ENCODE measurements at places on chromosomes 1 and 21.

- DNase-seq: peak; percentile 7
These were observed 49.0 kb downstream of the LRRC53 start for GRCh38 chr1:74463333-74463988.

DNA sequence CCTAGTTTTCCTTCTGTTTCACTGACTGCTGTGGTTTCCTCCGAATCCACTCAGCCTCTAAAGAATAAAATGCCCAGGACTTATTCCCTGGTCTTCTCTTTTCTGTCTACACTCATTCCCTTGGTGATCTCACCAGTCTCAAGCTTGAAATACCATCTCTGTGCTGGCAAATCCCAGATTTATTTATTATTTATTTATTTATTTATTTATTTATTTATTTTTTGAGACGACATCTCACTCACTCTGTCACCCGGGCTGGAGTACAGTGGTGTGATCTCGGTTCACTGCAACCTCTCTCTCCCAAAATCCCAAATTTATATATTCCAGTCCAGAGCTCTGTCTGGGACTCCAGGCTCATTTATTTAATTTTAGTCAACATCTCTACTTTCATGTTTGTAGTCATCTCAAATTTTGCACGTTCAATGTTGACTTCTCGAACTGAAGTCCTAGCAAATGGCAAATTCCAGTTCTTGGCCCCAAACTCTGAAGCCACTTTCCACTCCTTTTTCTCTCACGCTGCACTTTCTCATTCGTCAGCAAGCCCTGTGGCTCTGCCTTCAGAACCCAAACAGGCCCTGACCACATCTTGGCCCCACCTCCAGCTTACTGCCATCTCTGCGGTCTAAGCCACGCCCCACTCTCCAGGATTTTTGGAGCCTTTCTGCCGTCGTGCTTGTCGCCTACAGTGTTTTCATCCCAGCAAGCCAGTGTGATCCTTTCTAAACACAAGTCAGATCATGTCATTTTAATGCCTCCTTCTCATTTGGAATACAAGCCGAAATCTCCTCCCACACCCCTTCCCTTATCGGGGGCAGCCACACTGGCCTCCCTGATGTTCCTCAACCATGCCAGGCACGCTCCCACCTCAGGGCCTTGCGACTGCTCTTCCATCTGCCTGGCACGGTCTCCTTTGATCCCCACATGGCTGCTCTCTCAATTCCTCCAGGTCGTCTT is 14.2 kb upstream of the TENT5B start:
- no peak for DNase-seq

DNA sequence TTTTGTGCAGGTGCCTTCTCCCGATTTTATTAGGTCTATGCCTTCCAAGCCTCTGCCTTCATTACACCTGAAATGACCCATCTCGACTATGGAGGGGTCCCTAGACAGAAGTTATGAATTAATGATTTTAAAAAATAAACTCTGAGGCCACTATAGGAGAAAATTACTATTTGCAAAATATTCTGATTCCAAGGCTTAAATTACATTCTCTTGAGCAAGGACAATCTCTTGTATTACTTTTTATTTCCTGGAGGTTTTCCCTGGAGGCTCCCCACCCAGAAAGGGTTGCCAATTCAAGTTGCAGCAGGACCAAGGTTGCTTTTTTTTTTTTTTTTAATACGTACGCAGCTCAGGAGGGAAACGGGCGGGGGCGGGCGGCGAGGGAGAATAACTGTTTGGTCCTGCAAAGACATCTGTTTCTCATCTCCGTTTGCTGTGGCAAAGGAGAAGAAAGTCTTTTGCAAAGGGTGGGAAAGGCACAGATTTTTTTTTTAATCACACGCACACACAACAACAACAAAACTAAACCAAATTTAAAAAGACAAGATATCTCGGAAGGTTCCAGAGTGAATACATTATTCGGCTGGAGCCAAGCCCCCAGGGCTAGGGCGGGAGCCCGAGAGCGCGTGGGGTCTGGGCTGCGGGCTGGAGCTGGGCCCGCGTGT is 618 bp upstream of the SERTAD4 start:
- DNase-seq: peak; percentile 68

DNA sequence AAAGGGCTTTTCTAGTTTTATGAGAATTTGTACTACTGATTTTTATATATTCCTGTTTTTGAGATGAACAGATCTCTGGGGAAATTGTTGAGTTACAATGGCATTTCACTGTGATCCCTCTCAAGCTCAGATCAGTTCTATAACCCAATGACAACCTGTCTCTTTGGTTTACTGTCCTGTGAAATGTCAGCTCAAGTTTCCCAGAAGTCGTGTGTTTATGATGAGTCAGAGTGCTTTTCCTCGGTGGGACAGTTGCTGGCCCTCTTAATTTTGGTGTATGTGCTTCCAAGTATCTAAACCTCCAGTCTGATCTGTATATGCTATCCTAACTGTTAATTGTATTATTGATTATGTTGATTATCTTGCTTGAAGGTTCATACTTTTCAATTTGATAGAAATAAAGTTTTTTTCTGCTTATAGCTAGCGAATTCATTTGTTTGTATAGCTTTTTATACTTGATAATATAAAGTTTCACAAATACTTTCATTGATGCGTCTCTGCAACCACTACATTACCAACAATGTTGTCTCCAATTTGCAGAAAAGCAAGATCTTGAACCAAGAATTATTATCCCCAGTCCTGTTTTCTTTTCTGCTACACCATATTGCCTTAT is 77.5 kb upstream of the DNAJC6 start:
- DNase-seq: no peak

DNA sequence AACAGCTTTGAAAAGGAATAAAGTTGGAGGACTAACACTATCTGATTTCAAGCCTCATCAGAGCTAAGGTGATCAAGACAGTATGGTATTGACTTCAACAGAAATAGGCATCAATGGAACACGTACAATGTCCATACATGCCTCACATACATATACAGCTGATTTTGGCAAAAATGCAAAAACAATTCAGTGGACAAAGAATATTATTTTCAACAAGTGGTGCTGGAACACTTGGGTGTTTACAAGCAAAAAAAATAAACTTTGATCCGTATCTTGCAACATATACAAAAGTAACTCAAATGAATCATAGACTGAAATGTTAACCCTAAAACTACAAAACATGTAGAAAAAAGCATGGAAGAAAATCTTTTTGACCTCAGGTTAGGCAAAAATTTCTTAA is 141.9 kb upstream of the ZC3H11B start:
- no peak for DNase-seq

DNA sequence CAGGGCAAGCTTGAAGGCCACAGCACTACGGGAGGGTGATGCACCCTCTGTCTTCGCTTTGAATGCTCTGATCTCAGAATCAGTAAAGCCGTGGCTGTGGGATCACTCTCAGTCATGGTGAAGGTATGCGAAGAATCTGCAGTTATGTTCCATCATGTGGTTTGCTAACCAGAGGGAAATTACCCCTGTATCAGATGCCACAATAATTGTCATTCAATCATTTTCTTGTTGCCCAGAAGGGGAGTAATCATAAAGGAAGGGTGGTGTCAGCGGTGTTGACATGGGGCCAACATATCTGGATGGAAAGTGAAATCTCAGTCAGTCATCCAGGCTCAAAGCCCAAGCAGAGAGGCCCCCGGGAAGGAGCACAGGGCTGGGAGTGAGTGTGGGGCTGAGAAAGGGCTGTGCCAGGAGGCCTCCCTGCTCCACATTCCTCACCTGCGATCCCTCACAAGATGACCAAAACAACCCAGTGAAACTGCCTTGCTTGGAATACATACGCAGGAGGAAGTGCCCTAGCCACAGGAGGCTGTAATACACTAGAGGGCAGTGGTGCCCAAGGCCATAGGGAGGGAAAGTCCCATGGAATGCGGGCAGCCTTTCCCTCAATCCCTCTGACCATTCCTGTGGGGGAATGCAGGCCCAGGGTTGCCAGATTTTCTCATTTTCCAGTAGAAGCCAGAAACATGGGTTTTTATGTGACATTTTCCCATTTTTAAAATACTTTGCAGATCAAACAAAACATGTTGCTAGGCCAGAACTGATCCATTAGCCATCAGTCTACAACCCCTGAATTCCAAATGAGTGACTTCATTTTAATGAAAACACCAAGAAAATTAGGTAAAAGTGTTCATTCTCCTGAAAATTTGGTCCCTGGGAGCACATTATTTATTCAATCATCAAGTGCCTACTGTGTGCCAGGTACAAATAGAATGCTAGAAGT is 95.7 kb upstream of the VANGL1 start:
- peak; percentile 100 for DNase-seq

GRCh38 chr1:174337000-174337681 is 110.6 kb upstream of the GPR52 start:
- peak; percentile 9 for DNase-seq

DNA sequence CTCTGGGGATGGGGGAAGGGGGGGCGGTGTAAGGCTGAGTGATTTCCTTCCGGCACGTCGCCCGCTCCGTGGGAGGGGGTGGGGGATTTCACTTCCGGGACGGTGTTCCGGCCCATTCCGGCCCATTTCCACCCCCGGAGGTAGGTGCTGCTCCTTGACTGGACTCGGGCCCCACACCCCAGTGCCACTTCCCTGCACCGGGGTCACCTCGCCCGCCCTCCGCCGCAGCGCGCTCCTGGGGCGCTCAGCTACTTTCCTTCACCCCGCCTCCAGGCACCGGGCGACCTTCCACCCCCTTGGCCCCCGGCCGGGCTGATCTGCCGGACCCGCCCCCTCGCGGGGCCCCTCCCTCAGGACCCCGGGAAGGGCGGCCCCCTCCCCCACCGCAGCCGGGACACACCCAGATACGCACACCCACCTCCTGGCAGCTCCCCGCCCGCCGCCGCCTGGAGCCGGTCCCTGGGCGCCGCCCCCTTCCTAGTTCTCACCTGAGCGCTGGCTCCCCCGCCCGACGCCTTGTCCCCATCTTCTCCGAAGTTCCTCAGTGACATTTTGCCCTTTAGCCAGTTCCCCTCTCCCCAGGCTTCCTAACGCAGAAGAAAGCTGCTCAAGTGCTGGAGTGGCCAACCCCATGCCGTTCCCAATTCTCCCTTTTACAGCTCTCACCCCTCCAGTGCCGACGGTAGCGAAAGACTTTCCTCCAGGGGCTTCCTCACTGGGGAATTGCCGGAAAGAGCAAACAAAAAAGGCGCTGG is at the start of gene ZBTB37:
Gene ZBTB37 (plus strand): TSS at position 115 of the 755 bp plus-strand sequence. CDS start 1,846 bp downstream, outside the sequence.
- no peak for DNase-seq

GRCh38 chr1:47942240-47942629 is 55.0 kb downstream of the TRABD2B start:
- no peak for DNase-seq

DNA sequence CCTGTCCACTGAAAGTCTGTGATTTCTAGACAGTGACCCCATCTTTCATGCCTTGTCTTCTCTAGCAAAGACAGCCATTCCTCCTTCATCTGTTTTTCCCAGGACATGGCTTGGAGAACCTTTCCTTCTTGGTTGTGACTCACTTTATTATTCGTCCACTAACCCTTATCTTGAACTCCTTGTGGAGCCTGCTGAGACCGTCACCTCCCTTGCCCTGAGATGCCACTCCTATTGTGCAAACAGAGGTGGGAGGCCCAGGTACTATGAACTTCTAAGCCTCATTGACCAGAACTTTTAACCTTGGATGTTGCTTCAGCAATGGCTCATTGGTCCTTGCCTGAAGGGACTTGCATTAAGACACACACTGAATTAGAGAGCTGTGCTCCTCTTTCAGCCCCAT is 117.5 kb downstream of the FOXD2 start:
- no peak for DNase-seq

DNA sequence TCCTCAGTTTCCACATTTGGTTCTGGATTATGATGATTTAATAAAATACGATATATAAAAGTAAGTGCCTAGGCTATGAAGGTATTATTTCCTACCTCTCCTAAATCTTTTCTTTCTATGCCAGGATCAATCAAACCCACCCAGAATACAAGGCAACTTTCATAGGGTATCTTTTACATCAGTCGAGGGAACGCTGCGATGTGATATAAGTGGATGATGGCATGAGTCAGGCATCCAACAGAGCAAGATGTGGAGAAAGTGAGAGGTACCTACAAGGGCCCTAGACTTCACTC is 781 bp downstream of the TTLL7 start:
- no peak for DNase-seq

- no peak for DNase-seq
These were observed 56.6 kb upstream of the EDN2 start for GRCh38 chr1:41540886-41541591.

DNA sequence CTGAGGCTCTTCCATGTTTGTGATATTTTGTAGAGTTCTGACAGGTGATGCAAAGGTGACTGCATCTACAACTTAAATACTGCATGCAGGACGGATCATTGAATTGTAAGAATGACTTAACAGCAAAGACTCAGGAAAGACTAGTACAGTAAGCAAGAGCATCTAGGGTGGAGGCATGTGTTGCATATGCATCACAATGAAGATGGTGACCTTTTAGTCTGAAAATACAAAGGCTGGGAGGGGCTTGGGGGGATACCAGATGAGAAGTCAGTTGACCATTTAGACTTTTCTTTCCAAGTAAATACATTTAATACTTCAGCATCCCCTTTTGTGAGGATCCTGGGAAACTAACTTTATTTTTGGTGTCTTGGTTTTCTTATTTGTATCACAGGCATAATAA is 145.5 kb downstream of the NUF2 start:
- DNase-seq: no peak

GRCh38 chr1:180268556-180269075 is 38.6 kb downstream of the LHX4 start:
- no peak for DNase-seq

DNA sequence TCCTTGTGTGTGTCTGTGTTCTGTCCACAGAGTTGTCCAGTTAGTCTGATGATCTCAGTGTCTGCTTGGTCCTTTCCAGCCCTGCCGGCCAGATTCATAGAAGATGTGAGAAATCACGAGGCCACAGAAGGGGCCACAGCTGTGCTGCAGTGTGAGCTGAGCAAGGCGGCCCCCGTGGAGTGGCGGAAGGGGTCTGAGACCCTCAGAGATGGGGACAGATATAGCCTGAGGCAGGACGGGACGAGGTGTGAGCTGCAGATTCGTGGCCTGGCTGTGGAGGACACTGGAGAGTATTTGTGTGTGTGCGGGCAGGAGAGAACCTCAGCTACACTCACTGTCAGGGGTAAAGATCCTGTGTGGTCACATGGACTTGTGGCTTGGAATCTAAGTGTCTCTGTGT is 95.8 kb downstream of the OBSCN start:
- DNase-seq: no peak

- no peak for DNase-seq
These were observed 282.1 kb downstream of the OMA1 start for GRCh38 chr1:58264462-58264861.

- peak; percentile 100 for DNase-seq
These were observed 109.1 kb upstream of the GADD45A start for GRCh38 chr1:67575861-67576260.

GRCh38 chr1:98963064-98963758 is 41.5 kb downstream of the PLPPR5 start:
- DNase-seq: no peak

- no peak for DNase-seq
These were observed 4.0 kb upstream of the RCAN1 start for GRCh38 chr21:34618941-34619340.

- DNase-seq: peak; percentile 49
These were observed 6.1 kb downstream of the STRIP1 start for GRCh38 chr1:110040548-110040947.

All from foreskin keratinocyte (primary cell).